ENCODE measurements at places on chromosomes 13 and 19.

GRCh38 chr13:47798906-47799305 is 202.2 kb downstream of the SUCLA2 start:
- no peak for DNase-seq

- no peak for DNase-seq
Observed at GRCh38 chr13:52949742-52950141, 78.9 kb upstream of the OLFM4 start.

DNA sequence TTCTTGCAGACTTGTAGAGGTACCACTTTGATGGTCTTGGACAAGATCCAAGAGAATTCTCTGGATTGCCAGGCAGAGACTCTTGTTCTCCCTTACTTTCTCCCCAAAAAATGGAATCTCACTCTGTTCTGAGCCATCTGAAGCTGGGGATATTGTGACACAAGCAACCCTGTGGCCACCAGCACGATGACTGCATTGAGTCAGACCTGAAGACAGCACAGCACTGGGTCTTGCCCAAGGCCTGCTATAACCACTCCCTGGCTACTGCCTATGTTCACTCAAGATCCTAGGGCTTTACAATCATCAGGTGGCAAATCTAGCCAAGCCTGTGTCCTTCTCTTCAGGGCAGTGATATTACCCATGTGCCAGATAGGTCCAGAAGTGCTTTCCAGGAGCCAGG is 202.5 kb upstream of the SERP2 start:
- DNase-seq: no peak

GRCh38 chr19:17357724-17358123 is 19.4 kb downstream of the PLVAP start:
- DNase-seq: no peak

DNA sequence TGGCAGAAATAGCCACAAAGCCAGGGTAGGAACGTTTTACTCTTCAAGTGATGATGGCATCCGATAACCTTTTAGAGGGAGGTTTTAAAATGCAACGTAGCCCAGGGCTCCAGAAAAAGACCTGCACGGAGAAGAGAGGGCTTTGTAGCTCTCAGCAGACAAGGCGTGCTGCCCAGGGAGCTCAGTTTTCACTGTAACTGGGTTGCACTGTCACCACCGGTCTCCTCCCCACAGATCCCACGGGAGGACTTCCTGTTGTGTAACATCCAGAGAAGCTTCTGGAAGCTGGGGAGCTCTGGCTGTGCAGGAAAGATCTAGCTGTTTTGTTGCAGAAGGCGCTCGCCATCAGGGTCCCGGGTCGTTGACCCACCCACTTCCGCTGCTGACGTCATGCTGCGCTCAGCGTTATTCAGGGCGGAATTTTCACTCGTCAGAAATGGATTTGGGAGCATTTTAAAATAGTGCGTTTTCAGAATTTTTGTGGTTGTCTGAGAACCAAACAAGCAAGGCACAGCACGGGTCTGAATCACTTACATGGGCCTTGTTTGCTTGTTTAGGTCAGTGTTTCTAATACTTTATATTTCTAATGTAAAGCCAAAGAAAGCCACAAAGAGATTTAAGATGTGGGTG is 50.8 kb downstream of the ATP11A start:
- no peak for DNase-seq

- DNase-seq: no peak
Observed at GRCh38 chr13:98129059-98129746, 13.7 kb upstream of the FARP1 start.

- no peak for DNase-seq
Observed at GRCh38 chr13:51542346-51543242, 41.7 kb upstream of the WDFY2 start.

DNA sequence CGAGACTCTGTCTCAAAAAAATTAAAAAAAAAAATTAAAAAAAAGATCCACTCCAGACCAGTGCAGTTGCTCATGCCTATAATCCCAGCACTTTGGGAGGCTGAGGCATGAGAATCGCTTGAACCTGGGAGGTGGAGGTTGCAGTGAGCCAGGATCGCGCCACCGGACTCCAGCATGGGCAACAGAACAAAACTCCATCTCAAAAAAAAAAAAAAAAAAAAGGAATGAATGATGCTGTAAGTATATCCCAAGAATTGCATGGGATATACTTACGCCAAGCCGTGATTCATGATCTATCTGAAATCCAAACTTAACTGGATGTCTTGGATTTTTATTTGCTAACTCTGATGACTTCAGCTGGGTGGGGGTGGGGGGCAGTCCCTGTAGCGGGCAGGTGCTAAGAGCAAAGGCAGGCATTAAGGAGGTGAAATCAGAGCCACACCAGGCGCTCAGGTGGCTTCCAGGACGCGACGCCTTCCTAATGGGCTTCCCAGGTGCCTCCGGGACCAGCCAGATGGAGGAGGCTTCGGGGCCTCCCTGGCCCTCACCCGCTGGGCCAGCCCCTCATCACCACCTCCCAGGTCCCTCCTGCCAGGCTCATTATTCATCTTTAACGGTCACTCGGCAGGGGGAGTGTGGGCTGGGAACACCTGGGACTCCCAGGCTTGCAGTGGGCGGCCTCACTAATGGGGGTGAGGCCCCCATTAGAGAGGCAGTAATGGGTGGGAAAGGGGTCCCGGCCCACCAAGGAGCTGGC is 11.4 kb upstream of the FUT5 start:
- DNase-seq: no peak

- DNase-seq: no peak
Observed at GRCh38 chr13:51663973-51664957, 80.0 kb downstream of the WDFY2 start.

Measured in stimulated activated CD8-positive, alpha-beta memory T cell treated with anti-CD3 and anti-CD28 coated beads, Interleukin-7, amount 100 ng/mL, for 1 hour (primary cell).